ENCODE measurements at places on chromosomes 12 and 14.

DNA sequence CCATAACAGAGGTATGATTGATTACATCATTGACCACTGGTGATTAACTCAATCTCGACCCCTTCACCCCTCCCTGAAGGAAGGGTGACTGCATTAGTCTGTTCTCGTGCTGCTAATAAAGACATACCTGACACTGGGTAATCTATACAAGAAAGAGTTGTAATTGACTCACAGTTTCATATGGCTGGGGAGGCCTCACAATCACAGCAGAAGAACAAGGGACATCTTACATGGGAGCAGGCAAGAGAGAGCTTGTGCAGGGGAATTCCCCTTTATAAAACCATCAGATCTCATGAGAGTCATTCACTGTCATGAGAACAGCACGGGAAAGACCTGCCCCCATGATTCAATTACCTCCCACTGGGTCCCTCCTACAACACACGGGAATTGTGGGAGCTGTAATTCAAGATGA, 55.9 kb upstream of the TMCC3 start:
- peak; percentile 50 for DNase-seq

- DNase-seq = no peak
Measured at GRCh38 chr12:1369460-1369859, 224.9 kb downstream of the FBXL14 start.

DNA sequence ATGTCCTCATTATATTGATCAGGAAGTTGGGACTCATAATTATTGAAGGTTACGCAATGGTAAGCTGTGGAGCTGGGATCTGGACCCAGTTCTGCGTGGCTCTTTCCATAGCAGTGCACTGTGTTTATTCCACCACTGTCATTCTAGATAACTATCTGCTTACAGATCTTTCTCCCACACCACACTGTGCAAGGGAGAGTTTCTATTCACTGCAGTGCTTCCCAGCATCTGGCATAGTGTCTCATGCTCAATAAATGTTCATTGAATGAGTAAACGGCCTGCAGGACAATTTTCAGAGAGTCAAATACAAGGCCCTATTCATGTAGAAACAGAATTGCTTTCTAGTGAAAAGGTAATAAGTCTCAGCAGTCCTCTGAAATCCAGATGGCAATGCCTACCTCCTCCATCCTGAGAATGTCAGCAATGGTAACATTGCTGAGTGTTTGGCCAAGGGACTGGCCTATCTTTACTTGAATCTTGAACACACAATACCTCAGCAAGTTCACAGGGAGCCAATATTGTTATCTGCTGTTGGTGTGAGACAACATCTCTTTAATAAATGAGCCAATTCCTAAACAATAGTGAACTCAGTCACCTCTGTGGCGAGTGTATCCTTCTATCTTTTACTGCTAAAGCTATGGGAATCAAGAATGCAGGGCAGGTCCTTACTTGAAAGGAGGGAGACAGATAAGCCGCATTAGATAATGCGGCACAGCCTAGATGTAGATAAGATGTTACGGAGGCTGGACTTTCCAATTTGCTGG, 332.4 kb upstream of the PRICKLE1 start:
- no peak for DNase-seq

DNA sequence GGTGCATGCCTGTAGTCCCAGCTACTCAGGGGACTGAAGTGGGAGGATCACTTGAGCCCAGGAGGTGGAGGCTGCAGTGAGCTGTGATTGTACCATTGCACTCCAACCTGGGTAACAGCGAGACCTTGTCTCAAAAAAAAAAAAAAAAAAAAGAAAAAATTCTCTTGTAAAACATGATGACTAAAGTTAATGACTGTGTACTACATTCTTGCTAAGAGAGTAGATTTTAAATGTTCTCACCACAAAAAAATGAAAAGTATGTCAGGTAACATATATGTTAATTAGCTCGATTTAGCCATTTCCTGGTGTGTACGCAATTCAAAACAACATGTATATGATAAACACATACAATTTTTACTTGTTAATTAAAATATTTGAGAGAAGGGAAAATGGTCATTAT, 480.7 kb upstream of the RGS6 start:
- no peak for DNase-seq

DNA sequence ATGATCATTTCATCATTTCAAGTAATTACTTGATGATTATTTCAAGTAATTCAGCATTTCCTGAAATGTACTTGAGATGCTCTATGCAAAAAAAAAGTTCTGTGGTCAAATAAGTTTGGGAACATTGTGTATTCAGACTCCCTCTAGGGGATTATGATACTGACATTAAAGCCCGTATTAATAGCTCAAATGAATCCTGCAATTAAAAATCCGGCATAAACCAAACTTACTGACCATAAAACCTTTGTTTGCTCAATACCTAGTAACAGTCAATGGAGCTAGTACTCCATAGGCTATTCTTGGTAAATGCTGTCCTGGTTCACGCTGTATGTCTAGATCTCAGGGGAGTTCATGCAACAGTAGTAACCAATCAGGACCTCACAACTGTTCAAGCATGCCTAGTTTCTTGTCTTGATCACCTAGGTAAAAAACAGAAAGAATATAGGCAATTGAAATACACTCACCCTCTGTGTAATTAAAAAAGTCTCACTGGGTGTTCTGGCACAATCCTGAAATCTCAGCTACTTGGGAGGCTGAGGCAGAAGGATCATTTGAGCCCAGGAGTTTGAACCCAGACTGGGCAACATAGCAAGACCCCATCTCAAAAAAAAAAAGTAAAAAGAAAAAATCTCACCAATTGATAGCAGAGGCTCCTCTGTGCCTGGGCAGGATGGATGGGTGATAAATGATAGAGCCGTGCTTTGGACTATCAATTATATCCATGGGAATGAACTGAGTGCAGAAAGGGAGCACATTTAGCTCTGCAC, 14.1 kb downstream of the ALDH1L2 start:
- DNase-seq = no peak

DNA sequence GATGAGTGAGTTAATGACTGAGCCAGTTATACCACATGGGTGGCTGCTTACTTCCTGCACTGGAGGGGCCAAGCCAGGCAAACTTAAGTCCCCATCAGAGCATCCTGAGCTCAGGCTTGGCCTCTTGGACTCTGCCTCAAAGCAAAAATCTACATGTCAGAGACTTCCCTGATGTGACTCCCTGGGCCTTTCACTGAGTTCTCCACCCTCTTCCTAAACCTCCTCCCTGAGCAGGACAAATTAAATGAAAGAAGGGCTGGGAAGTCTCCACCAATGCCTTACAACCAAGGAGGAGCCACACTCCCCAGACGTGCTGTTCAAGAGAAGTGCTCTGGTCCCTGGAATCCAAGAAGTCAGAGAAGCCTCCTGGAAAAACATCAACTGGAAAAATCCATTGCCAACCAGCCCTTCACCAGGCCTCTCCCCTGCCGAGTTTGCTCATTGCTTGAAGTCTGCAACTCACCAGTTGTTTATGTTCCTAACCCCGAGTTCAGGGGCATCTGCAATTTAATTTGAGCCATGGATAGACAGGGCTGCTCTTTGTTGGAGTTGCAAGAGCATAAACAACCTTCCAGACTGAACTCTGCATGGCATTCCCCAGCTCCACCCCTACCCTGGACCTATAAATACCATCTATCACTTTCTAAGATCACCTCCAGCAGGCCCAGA, 160.5 kb downstream of the ANO2 start:
- no peak for DNase-seq

- DNase-seq = no peak
Measured at GRCh38 chr14:26598672-26599131, 869 bp upstream of the NOVA1 start.

DNA sequence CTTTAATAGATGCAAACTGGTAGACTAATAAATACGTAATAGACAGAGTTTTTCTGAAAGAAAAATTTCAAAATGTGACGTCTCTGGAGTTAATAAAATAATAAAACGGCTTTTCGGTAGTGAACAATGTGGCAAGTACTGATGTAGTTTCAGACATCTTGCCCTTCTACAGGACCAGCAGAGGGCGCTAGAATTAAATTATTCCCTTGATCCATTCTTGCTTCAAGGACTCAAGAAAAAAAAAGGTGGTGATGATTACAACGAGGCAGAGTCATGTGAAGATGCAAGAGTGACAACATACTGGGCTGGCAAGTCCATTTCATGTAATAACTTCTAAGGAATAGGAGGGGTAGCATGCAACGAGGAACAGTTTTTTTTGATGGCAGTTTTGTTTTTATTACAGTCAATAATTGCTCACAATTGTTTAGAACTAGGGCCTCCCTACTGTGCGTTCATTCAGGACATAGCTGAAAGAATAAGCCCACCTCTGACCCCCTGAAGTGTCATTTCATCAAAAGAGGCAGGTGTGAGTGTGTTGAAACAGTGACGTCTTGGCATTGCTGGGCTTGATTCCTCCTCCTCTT, 101.0 kb upstream of the GZMB start:
- peak; percentile 11 for DNase-seq

- DNase-seq = peak; percentile 25
Measured at GRCh38 chr12:116015525-116015924, 262.0 kb downstream of the MED13L start.

GRCh38 chr14:46323404-46323762, 328.2 kb downstream of the RPL10L start:
- peak; percentile 3 for DNase-seq

GRCh38 chr14:51327376-51327775, 87.3 kb downstream of the TMX1 start:
- no peak for DNase-seq

- no peak for DNase-seq
Measured at GRCh38 chr14:89393222-89393745, 23.7 kb downstream of the FOXN3 start.
